Activated T-helper 2 cell treated with anti-CD3 and anti-CD28 coated beads, Interferon-gamma antibody, Interleukin-2, Interleukin-4, amounts not matched to agents 10 μg/mL and 5 μg/mL and 100 μg/mL, durations not matched to agents 14 hours and 24 hours and 36 hours (primary cell): ENCODE measurements at places on chromosomes 3 and 15.

GRCh38 chr15:31263751-31264558 lies 62.7 kb upstream of the KLF13 start:
- peak; percentile 63 for DNase-seq

DNA sequence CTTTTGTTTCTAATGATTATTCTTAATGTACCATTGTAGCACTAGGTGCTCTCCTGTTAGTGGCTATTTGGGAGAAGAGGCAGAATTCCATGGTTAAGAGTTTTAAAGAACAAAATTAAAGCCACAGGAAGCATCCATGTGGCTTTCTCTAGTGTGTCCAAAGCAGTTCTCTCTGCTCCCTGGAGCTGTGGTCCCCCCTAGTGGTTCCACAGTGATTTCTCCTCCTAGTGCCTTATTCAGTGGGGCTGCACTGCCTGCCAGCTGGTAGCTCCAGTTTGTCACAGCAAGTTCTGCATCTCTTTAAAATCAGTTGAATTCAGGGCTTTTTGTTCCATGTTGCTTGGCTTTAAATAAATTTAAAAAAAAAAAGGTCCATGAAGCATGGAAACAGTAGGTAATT lies 39.6 kb upstream of the FAM98B start:
- no peak for DNase-seq

DNA sequence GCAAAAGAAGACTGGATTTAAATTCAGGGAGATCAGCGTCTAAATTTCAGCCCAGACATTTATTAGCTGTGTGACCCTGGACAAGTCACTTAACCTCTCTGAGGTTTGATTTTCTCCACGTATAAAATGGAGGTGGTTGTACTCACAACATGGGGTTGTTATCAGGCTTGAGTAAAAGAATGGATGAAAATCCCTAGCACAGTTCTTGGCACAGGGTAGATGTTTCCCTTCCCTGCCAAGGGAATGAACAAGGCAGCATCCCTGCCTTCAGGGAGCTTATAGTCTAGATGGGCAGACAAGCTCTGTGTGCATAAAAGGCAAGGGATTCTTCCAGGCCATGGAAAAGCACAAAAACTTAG lies 50.2 kb upstream of the MRPS22 start:
- no peak for DNase-seq

GRCh38 chr3:48558493-48559134 lies 2.0 kb upstream of the PFKFB4 start:
- no peak for DNase-seq

DNA sequence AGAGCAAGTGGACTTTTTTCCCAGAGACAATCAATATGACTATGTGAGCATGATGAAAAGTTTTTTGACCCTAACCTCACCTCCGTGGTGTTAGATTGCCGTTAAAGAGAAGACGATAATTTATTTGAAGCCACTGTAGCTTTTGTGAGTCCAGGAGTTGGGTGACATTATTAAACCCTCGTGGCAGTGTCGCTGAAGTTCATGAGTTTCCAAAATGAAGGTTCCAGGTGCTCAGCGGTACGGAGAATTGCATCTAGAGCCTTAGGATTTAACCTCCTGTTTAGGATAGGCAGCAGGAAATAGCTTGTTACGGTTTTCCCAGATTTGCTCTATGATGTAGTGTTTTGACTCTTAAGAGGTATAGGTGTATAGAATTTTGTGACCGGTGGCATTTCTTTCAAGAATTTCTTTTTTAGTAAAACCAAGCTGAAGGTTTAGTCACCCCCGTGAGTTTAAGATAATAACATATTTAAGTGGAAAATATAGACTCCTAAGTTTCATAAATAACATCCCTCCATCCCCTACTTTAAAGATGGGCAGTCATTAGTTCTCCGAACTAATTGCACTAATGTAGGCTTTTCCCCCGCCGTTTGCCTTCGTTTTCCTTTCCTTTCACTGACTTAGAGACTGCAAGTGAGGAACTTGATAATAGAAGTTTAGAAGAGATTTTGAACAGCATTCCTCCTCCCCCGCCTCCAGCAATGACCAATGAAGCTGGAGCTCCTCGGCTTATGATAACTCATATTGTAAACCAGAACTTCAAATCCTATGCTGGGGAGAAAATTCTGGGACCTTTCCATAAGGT lies 2.0 kb downstream of the SMC4 start:
- no peak for DNase-seq

GRCh38 chr3:129470861-129471260 lies 30.8 kb downstream of the IFT122 start:
- DNase-seq, result no peak

DNA sequence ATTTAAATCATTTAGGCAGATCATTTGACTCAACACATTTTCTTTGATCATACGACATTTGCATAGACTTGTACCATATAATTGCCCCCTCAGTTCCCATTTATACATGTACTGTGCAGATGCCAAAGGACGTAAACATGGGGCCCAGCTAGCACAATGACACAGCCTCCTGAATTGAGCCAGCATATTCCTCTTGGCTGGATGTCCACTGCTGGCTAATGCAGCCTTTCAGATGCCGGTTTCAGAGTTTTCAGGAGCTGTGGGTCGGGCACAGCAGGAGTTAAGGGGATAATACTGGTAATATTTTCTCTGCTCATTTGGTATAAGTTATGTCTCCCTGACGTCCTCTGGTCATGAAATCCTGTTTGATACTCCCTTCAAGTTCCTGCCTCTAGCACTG lies 39.4 kb downstream of the KAT2B start:
- no peak for DNase-seq

DNA sequence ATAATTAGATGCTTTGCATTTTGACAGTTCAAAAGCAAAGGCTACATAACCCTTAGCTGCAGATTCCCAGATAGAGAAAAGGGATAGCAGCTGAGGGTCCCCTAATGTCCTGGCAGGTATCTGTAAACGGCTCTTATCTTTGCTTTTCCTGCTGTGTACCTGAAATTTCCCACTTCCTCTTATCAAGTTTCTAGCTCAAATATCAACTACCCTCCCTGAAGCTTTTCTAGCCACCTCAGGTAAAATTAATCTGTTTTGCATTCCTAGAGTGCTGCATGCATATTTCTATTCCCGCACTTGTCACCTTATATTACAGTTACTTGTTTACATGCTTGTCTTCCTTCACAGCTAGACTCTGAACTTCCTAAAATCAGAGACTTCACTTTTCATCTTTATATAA lies 55.6 kb upstream of the STXBP5L start:
- DNase-seq, result no peak

GRCh38 chr3:127710155-127710941 lies 37.6 kb downstream of the ABTB1 start:
- DNase-seq, result no peak

GRCh38 chr3:127572186-127572585 lies 18.3 kb downstream of the TPRA1 start:
- DNase-seq, result no peak

- DNase-seq, result no peak
These were observed 30.1 kb upstream of the HCN4 start for GRCh38 chr15:73398861-73399260.

DNA sequence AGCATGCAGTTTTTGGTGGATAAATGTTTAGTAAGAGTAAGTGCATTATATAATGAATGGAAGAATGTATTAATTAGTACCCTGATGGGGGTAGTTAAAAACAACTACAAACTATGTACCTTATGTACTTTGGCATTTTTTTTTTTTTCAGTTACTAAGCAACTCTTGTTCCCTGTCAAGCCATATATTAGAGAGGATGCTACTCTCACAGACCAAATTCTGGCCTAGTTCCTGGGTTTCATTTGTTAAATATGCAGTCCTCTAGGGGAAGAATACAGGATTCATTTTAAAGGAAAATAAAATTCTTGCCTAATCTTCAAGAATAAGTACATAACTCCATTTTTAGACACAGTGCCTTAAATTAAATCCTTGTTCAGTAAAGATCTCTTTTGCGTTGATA lies 16.9 kb downstream of the FAM98B start:
- DNase-seq, result no peak

GRCh38 chr15:41215708-41216107 lies 14.8 kb downstream of the EXD1 start:
- no peak for DNase-seq

DNA sequence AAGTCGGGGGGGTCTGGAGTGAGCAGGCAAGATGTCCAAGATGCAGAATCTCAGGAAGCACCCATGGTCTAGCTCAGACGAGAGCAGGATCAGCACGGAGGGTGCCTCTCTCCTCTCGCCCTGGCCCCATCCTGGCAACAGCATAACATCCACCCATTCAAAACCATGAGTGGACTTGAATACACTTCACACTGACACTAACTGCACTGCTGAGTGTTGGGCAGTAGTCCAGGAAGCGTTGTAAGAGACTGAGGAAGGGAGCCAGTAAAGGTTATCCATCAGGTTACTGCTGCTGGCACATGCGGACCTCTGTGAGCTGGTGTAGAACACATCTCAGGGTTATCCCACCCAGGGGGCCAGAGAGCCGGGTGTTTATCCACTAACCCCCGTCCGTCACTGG lies 131.0 kb upstream of the TOPAZ1 start:
- DNase-seq, result no peak

GRCh38 chr15:39807791-39808190 lies 25.1 kb upstream of the FSIP1 start:
- DNase-seq, result no peak

DNA sequence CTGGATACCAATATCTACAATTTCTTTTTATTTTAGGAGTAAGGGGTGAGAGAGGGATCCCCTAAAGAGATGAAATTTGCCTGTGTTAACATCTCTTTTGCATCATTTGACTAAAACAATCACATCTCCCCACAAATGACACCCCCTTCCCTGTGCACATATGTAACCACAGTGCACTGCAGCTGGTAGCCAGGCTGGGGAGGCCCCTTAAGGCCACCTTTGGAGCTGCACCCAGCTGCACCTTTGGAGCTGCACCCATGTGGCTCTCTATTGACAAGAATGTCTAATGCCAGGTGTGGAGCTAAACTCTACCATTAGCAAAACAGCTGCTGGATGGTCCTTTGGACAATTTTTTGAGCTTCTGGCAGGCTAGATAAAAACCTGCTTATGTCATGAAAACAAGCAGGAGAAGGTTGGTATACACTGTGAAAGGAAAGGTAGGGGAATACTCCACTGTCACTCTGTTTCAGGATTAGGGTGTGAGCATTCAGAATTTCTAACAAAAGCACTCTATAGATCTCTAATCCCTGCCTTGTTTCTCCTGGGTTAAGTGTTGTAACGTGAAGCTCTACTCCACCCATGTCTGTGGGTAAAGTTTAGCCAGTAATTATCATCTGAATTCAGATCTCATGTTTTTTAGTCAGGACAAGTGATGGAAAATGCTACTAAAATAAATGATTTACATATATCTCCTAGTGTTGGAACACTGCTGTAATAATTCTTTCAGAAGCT lies 52.1 kb downstream of the TFG start:
- DNase-seq, result no peak

- DNase-seq, result no peak
These were observed 70.5 kb downstream of the CHST2 start for GRCh38 chr3:143190101-143190500.

- no peak for DNase-seq
These were observed 576.9 kb upstream of the NECTIN3 start for GRCh38 chr3:110494728-110495127.

- no peak for DNase-seq
These were observed 17.4 kb downstream of the ABTB1 start for GRCh38 chr3:127690106-127690505.

- no peak for DNase-seq
These were observed 1038.8 kb upstream of the GBE1 start for GRCh38 chr3:82800248-82800647.

GRCh38 chr3:124118397-124118796 lies 126.5 kb upstream of the ROPN1 start:
- no peak for DNase-seq

- DNase-seq, result no peak
These were observed 107.9 kb downstream of the DNAH12 start for GRCh38 chr3:57436195-57436761.

GRCh38 chr3:34890247-34890646 lies 749.1 kb upstream of the ARPP21 start:
- DNase-seq, result no peak

DNA sequence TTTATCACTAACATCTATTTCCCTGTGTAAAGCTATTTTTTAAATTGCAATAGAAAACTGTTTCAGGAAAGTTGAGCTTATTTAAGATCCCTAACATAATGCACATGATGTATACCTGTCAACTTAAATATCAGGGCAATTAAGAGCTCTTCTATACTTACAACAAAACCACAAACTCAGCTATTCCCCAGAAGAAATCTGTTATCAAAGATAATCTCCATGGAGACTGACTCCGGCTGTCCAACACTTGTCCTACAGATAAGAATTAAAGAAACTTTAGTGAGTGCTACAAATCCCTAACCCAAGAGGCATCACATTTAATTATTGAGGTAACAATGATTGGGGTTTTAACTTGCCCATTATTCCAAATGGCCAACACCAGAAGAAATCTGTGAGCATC lies 3.4 kb downstream of the SELENOK start:
- no peak for DNase-seq

DNA sequence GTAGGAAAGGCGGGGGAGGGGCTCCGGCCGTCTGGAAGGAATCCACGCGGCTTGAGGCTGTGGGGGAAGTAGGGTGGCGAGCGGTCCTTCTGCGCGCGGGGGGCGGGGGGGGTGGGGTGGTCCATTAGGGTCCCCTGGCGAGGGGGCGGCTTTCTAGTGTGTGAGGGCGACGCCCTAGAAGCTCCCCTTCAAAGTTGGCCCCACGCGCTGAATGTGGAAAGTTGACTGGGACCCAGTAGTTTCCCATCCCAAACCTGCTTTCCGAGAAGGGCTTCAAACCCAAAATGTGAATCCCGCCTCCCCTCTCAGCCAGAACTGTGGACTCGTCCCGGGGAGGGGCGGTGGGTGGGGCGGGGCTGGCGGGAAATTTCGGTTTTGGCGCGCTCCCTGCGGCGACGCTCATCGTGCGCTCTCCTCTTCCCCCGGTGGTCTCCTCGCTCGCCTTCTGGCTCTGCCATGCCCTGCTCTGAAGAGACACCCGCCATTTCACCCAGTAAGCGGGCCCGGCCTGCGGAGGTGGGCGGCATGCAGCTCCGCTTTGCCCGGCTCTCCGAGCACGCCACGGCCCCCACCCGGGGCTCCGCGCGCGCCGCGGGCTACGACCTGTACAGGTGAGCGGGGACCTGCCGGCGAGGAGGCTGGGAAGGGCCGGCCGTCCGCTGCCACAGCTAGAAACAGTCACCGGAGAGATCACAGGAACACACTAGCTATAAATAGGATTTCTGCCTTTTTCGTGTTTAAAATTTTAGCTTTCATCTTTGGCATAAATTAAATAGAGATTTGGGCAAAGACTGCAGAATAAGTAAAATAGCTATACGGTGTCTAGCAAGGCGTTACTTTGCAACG lies 790 bp downstream of the DUT start:
- DNase-seq, result peak; percentile 71

DNA sequence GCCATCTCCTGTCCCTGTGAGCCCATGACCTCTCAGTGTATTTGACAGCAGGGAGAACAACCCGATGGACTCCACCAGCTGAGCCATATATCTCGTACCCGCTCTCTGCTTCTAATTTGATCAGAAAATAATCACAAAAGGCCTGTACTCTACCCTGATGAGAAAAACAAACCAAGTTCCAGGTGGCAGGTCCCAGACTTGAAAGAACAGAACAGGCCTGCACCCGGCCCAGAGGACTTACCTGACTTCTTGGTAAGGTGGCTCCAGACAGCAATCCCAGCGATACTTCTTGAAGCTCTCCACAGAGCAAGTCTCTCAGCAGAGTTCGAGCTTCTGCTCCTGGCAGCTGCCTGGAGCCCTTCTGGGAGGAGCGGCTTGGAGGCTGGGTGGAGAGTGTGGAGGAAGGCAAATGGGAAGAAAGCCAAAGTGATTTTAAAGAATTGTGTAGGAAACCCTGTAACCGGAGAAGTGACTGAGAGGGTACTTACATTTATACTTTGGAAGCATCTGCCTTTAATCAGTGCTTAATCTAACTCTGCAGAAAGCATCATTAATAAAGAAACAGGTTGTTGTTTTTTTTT lies 91.6 kb downstream of the SCN11A start:
- DNase-seq, result no peak
